GM12878 (cell line): ENCODE measurements at places on chromosomes 1 and 21. TPM values are rescaled to one million over a fixed set of nuclear protein-coding genes. Genes with fewer than 3 reads are reported as not detected.

DNA sequence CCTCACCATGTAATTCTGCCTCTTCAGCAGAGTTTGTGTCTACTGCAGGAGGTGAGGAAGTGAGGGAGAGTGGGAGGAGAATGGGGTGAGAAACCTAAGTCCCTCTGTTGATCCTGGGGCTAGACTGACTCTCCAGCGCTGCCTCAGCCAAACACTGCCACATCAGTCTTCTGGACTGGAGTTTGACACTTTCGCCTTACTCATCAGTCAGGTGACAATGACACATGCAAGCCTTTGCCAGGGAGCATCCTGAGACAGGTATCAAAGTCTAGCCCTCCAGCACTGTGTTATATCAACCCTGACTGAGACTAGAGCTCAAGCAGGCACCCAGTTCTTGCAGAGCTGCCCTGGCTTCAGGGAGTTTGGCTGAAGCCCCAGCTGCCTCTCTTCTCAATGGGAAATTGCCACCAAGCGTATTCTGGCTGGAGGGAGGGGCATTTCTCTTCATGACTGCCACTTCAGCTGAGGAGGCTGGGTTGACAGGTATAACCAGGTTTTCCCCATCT is 33.3 kb upstream of the SUCO start:
- no peaks in the 10 kb centered on the region for H3K36me3 ChIP-seq
- H3K4me3 ChIP-seq: no peak overlapping the region
- H3K27me3 ChIP-seq: no peaks in the 10 kb centered on the region
- DNase-seq: no peak
- no peak overlapping the region for H3K27ac ChIP-seq

- DNase-seq: no peak
- H3K27ac ChIP-seq: no peak overlapping the region
- no peaks in the 10 kb centered on the region for H3K36me3 ChIP-seq
- H3K4me3 ChIP-seq: no peak overlapping the region
- H3K4me1 ChIP-seq: no peaks in the 10 kb centered on the region
Observed at GRCh38 chr1:18191481-18192155, 84.0 kb downstream of the IGSF21 start.

DNA sequence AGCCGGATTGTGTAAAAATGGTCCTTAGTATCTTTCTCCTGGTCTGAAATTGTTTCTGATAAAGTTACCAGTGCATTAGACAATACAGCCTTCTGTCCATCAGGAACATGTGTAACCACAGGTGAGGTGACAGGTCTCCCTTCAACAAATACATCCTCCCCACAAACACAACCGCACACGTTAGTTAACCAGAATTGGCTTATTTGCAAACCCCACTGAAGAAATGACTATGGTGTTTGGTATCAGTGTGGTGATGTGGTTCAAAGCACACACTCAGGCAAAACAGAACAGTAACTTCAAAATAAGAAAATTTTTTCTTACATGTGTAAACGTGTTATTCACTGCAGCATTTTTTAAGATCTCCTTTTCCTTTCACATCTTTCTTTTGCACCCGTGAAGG is 517.2 kb upstream of the NR5A2 start:
- no peak overlapping the region for H3K27ac ChIP-seq
- H3K36me3 ChIP-seq: no peaks in the 10 kb centered on the region
- no peak overlapping the region for H3K4me3 ChIP-seq
- DNase-seq: peak; percentile 61
- H3K4me1 ChIP-seq: no peaks in the 10 kb centered on the region

DNA sequence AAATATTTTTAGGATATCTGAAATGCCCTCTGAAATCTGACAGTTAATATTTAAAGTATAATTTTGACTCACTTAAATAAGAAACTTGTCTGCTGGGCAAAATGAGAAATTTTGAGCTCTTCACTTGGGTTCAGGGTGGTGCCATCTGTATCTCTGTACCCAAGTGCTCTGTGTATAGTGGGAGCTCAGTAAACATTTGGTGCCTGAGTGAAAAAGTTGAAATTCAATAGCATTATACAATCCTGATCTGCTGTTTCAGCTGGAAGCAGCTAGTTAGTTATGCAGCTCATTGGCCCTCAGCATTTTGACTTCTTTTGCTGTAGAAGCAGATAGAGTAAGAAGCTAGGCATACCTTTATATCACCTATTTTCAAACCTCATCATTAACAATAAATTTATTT is 73.3 kb downstream of the RPE65 start:
- no peaks in the 10 kb centered on the region for H3K27me3 ChIP-seq
- no peak overlapping the region for H3K27ac ChIP-seq
- no peak for DNase-seq
- no peaks in the 10 kb centered on the region for H3K4me1 ChIP-seq
- no peak overlapping the region for H3K4me3 ChIP-seq

GRCh38 chr1:14745789-14746188 is 147.3 kb downstream of the KAZN start:
- no peak overlapping the region for H3K4me3 ChIP-seq
- H3K4me1 ChIP-seq: peaks cover 7% of the 10 kb centered on the region
- H3K36me3 ChIP-seq: no peaks in the 10 kb centered on the region
- no peaks in the 10 kb centered on the region for H3K27me3 ChIP-seq

GRCh38 chr1:172630868-172631267 is 28.0 kb upstream of the FASLG start:
- H3K4me3 ChIP-seq: no peak overlapping the region
- no peaks in the 10 kb centered on the region for H3K36me3 ChIP-seq
- H3K27me3 ChIP-seq: 0 out of 2 replicates have a peak, but pooled peaks cover 4% of the 10 kb centered on the region
- no peak for DNase-seq

DNA sequence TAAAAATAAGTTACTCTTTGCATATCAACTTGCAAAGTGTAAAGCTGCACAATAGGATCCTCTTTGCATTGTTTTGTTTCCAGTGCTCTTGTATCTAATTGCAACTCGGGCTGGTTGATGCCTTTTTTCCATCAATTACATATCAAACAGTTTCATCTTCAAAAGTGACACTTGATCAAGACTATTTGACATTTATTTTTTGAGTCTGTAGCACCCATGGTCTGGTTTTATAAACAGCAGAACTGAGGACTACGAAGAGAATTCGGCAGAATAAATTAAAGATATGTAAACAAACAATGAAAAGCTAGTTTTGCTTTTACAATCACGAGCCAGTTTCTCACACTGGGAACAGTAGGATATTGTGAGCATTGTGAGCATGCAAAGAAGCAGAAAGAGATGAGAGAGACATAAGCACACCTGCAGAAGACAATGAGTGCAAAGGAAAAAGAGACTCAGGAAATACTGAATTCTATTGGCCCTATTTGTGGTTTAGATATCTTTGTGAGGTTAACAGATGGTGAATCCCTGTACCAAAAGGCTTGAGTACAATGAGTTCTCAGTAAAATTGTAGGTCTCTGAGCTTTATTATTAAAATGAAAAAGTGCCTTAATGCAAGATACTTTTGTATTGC is 45.4 kb downstream of the RPL5 start:
- peak overlapping the region; percentile 43; the same call in 1 of the 2 replicates for H3K4me3 ChIP-seq
- no peaks in the 10 kb centered on the region for H3K27me3 ChIP-seq
- H3K27ac ChIP-seq: peak overlapping the region; percentile 55
- no peaks in the 10 kb centered on the region; the same call in 1 of the 2 replicates for H3K4me1 ChIP-seq
- H3K36me3 ChIP-seq: no peaks in the 10 kb centered on the region

DNA sequence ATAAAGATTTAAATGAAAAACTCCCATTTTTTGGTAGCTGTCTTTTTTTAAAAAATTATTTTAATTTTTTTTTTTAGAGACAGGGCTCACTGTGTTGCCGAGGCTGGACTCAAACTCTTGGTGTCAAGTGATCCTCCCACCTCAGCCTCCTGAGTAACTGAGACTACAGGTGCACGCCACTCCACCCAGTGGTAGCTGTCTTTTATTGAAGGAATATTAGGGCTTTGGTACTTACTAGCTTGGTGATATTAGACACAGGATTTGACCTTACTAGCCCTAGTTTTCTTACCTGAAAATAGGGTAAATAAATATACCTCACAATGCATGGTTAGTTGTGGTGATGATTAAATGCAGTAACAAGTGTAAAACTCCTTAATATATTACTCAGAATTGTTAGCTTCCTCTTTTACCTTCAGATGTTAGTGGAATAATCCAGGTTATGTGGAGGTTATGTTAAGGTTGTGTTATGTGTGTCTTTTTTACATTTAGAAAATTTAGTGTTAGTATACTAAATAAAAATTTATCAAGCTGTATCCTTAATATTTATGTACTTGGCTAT is 66.8 kb downstream of the PHACTR4 start:
- H3K27ac ChIP-seq: no peak overlapping the region
- peaks cover 6% of the 10 kb centered on the region for H3K4me1 ChIP-seq
- no peak overlapping the region for H3K4me3 ChIP-seq
- no peaks in the 10 kb centered on the region for H3K27me3 ChIP-seq
- no peaks in the 10 kb centered on the region for H3K36me3 ChIP-seq
- DNase-seq: no peak

DNA sequence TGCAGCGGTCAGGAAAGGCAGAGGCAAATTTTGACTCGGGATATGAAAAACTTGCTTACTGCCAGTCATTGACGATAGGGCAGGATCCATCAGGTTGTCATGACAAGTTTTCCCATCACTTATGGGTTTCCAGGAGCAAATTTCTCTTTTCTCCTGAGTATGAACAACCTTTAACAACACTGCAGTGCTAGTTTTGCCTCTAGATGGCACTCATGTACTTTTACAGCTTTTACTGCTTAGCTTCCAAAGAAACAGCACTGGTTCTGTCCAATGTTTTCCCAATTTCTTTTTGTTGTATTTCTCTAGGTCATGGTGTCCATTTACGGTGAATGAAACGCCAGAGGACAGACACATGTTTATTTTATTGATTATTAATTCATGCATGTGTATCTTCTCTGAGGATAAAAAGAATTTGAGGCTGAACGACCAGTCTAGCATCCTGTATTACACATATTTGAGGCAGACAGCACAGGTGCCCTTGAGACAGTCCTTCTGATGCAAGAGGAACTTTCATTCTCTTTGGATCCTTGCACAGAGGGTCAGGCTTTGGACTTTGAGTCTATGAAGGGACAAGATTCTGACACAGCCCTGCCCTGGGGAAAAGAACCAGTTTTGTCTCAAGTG is 112.3 kb upstream of the TRABD2B start:
- H3K27me3 ChIP-seq: no peaks in the 10 kb centered on the region
- no peak overlapping the region for H3K27ac ChIP-seq
- no peak for DNase-seq

DNA sequence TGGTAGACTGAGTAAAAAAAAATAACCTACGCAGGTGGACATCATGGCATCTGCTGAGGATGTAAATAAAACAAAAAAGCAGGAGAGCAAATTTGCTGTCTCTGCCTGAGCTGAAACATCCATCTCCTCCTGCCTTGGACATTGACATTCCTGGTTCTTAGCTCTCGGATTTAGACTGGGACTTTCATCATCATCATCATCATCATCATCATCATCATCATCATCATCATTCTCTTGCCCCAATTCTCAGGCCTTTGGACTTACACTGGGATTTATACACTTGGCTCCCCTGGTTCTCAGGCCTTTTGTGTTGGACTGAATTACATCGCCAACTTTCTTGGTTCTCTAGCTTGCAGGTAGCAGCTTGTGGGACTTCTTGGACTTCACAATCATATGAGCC is 308.4 kb upstream of the BEND5 start:
- no peaks in the 10 kb centered on the region for H3K27me3 ChIP-seq
- no peak overlapping the region for H3K4me3 ChIP-seq
- no peak overlapping the region for H3K27ac ChIP-seq
- no peaks in the 10 kb centered on the region for H3K36me3 ChIP-seq
- DNase-seq: no peak

DNA sequence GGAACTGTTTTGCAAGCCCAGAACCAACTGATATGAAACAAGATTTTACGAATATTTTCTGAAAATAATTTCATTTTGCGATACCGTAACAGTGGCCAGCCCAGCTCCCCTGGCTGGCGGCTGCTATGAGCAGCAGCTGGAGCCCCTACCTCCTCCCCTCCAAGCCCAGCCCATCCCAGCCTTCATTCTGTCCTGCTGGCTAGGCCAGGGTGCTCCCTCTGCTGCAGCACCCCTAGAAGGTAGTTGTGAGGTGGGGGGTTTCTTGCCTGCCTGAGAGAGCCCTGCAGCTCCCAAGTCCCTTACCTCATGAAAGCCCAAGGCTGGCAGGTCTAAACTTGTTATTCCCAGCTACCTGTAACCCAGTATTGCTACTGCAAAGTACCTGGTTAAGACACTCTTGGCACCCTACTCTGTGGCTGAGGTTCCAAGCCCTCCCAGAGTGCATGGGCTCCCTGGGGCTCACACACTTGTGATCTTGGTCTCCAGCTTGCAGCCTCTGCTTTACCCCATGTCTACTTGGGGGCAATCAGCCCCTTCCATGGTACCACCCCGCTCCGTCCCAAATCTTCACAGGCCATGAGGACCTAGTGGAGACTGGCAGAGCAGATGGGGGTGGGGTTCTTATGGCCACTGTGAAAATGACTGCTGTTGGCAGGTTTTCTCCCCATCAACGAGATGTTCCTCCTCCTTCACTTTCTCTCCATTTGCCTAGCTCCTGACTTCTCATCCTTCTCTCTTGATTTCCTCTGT is 239.8 kb downstream of the TRABD2B start:
- no peaks in the 10 kb centered on the region; the same call in 1 of the 2 replicates for H3K27me3 ChIP-seq
- H3K4me3 ChIP-seq: no peak overlapping the region
- H3K4me1 ChIP-seq: no peaks in the 10 kb centered on the region; the same call in 1 of the 2 replicates
- no peak for DNase-seq
- H3K36me3 ChIP-seq: no peaks in the 10 kb centered on the region

GRCh38 chr1:151720125-151720524 is 1.2 kb upstream of the RIIAD1 start:
- H3K27me3 ChIP-seq: peaks cover 7% of the 10 kb centered on the region
- no peaks in the 10 kb centered on the region for H3K36me3 ChIP-seq
- peaks cover 16% of the 10 kb centered on the region for H3K4me1 ChIP-seq
- H3K27ac ChIP-seq: peak overlapping the region; percentile 68; the same call in 1 of the 2 replicates
- peak overlapping the region; percentile 76; the same call in 1 of the 2 replicates for H3K4me3 ChIP-seq

DNA sequence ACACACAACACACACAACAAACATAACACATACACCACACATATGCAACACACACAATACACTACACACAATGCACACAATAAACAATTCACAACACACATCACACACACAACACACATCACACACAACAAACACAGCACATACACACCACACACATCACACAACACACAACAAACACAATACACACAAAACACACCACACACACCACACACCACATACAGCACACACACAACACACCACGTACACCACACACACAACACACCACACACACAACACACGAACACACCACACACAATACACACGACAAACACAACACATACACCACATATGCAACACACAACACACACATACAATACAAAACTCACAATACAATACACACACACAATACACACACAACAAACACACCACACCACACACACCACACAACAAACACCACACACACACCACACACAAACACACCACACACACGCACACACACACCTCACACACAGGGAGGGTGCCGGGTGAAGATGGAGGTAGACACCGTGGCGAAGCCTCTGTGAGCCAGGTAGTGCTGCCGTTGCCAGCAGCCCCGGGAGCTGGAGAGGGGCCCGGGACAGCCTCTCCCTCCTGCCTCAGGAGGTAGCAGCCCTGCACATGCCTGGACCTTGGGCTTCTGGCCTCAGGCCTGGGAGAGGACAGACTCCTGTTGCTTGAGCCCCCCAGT is 30.4 kb upstream of the C1orf174 start:
- DNase-seq: no peak
- H3K36me3 ChIP-seq: no peaks in the 10 kb centered on the region

PRKCZ gene
- polyA plus RNA-seq: 0.68 and 0.76 TPM in 2 replicates

AADACL4 gene
- not detected in 2 replicates for polyA plus RNA-seq
